ENCODE measurements at places on chromosomes 11 and 22. TPM values are rescaled to one million over a fixed set of nuclear protein-coding genes. Genes with fewer than 3 reads are reported as not detected.
A peak's percentile ranks its signal among the peaks of the same experiment; 100 is the strongest.

DNA sequence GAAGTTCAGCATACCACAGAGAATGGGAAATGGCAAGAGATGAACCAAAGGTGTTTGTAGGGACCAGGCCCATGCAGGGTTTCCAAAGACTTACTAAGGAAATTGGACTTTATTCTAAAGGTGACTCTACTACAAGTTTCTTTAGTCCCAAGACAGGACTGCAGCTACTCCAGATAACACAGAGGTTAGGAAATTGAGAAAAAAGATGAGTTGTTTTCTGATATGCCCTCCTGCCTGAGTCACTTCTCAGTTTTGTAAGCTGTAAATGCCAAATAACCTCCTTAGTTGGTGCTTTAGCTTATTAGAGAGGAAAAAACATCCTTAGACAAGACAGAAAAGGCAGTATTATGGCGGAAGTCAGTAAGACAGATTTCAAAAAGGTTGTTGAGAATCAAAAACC lies 95.9 kb downstream of the C11orf58 start:
- no peak for DNase-seq
- H3K27ac ChIP-seq: no peak overlapping the region
- H3K27me3 ChIP-seq: no peaks in the 10 kb centered on the region

DNA sequence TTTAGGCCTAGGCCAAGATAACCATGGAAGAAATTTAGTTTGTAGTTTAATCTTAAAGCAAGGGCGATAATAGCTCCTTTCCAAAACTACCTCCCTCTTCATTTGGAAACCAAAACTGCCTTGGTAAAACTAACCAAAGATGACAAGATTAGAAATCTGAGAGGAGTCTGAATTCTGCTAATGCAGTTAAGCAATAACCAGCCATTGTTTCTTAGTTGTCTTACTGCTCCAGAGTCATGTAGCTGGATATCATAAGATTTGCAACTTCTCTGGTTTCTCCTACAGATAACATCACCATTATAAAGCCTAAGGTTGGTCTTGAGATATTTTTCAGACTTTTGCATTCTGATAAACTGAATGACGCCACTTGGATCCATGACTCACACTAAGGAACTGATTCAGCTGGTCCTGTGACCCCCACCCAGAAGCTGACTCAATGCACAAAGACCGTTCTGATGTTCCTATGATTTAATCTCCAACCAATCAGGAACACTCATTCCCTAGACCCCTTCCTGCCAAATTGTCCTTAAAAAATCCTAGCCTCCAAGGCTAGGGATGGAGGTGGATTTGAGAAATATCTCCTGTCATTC lies 200.8 kb downstream of the LUZP2 start:
- no peaks in the 10 kb centered on the region for H3K36me3 ChIP-seq
- H3K4me3 ChIP-seq: no peak overlapping the region
- no peak for DNase-seq
- no peaks in the 10 kb centered on the region for H3K27me3 ChIP-seq
- no peak overlapping the region for H3K27ac ChIP-seq

DNA sequence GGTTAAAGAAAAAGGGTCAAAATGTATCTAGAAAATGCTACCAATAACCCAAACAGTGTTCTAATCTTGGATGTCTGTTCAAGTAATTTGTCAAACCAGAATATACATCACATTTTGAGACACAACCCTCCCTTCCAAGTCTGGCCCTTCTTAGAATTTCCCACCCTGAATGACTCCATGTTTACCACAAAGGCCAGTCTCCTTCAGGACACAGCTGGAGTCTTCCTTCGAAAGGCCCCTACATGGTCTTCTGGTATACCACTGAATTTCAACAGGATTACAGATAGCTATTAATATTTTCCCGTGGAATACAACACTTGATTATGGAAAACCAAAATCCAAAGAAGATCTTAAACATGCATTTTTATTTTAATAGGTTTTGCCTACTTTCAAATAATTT lies 10.2 kb downstream of the CCDC34 start:
- peaks cover 14% of the 10 kb centered on the region for H3K4me1 ChIP-seq
- H3K27ac ChIP-seq: no peak overlapping the region
- no peak for DNase-seq
- H3K36me3 ChIP-seq: peaks cover 5% of the 10 kb centered on the region
- no peaks in the 10 kb centered on the region for H3K27me3 ChIP-seq

GRCh38 chr11:27011560-27012233 lies 17.8 kb downstream of the FIBIN start:
- no peak for DNase-seq
- peak overlapping the region; percentile 11 for H3K27ac ChIP-seq
- H3K4me3 ChIP-seq: no peak overlapping the region
- H3K36me3 ChIP-seq: no peaks in the 10 kb centered on the region
- no peaks in the 10 kb centered on the region for H3K4me1 ChIP-seq

DNA sequence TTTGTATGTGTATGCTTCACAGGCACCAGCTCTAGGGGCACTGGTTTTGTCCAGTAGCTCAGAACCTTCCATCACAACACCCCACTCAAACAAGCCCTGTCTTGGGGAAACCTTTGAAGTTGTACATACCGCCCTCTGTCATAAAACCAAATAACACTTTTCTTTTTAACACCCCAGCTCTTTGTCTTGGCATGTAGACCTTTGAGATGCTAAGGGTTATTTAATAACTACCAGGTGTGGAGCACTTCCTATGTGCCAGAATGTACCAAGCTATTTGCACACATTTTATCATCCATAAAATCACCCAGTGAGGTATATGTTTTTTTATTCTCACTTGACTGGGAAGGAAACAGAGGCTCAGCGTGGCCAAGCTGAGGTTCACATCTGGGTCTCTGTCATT lies 50.6 kb downstream of the CYB5R2 start:
- H3K27me3 ChIP-seq: no peaks in the 10 kb centered on the region
- no peak overlapping the region for H3K27ac ChIP-seq
- H3K4me3 ChIP-seq: no peak overlapping the region
- no peaks in the 10 kb centered on the region for H3K4me1 ChIP-seq

DNA sequence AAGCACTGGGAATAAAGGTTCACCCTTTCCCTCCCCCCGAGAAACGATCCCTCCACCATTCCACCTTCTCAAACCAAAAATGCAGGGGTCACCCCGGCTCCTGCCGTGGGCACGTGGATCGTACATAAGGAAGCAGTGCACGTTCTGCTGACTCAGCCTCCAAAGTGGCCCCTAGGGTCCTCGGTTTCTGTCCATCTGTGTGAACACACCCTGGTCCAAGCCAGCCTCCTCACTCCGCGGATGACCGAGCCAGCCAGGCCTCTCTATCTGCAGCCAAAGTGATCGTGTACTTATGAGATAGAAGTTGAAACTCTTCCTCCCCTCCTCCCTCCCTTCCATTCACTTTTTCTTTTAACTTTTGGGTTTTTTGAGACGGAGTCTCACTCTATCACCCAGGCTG lies 16.2 kb downstream of the C11orf24 start:
- no peak for DNase-seq
- H3K27ac ChIP-seq: no peak overlapping the region

DNA sequence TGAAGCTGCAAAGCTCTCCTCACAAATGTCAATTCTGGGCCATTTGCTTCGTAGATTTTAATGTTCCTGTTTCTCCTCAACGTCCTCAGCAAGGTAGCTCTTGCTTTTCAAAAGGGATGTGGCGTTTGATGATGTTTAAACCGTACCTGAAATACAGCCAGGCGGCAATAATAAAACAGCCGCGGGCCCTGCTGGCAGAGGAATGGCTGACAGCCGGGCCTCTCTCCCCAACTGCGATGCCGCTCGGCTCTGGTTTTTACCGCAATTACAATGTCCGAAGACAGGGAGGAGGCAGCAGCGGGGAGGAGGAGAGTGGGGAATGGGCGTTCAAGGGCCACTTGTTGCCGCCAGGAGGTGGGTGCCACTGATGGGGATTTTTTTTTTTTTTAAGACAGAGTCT lies 27.5 kb downstream of the MACROD1 start:
- peaks cover 5% of the 10 kb centered on the region for H3K4me1 ChIP-seq
- no peak overlapping the region for H3K4me3 ChIP-seq
- H3K27me3 ChIP-seq: no peaks in the 10 kb centered on the region
- H3K27ac ChIP-seq: no peak overlapping the region
- DNase-seq: no peak
- no peaks in the 10 kb centered on the region for H3K36me3 ChIP-seq

- no peak for DNase-seq
- H3K27me3 ChIP-seq: no peaks in the 10 kb centered on the region
- no peak overlapping the region for H3K4me3 ChIP-seq
Observed at GRCh38 chr11:28763876-28764275, 655.7 kb downstream of the METTL15 start.

The OR5P2 gene
- total RNA-seq: not detected

The CLDN5 gene
- 75.1 TPM for total RNA-seq

The PITPNB gene
- total RNA-seq: 41.8 TPM

The CD6 gene
- total RNA-seq: 47.6 TPM

The CRYBA4 gene
- not detected for total RNA-seq

The LMNTD2 gene
- 4.4 TPM for total RNA-seq

The OR8D4 gene
- total RNA-seq: not detected

Data from spleen (tissue), 13 donors.